NCI-H460 (cell line): ENCODE measurements at places on chromosomes 7 and 10. TPM values are rescaled to one million over a fixed set of nuclear protein-coding genes. Genes with fewer than 3 reads are reported as not detected.

DNA sequence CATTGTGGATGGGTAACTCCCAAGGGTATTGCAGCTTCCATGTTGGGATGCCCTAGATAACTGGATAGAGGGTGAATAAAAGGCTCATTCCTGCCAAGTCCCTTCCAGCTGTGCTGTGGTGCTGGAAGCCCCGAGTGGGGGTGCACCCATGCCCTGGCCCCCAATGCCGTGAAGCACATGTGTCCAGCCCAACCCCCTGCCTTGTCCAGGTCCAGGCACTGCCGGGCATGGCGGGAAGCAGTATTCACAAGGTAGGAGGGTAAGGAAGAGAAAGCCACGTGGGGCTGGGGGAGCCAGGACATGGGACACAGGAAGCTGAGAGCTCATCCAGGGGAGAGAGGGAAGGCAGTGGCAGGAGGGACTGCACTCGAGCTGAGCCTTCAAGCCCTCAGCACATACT, 148.2 kb upstream of the CDCA7L start:
- DNase-seq, result no peak

GRCh38 chr10:71134732-71135211, 77.6 kb upstream of the UNC5B start:
- no peak for DNase-seq

DNA sequence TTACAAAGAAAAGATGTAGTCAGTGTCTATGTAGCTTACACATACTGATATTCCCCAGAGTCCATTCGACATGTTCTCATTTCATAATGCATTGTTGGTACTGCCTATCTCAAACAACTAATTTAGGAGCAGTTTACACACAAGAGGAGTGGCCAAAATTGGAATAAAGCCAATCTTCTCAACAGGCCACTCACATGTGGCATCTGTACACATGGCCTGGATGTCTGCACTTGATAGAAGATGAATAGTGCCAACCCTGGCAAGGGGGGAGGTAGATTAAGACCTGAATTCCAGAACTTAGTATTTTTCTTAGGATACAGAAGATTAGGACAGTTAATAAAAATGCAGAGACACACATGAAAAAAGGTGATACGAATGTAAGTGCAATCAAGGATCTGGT, 125.3 kb upstream of the STARD3NL start:
- no peak for DNase-seq

GRCh38 chr7:120441850-120442249, 168.9 kb downstream of the KCND2 start:
- DNase-seq, result no peak

The SLC16A12 gene
- total RNA-seq, result 0.10 and 0.14 TPM in 2 replicates

- peak; percentile 14 for DNase-seq
These were observed 9.1 kb upstream of the TMEM236 start for GRCh38 chr10:17742918-17743317.
